ENCODE measurements at places on chromosomes 13 and 19.
A peak's percentile ranks its signal among the peaks of the same experiment; 100 is the strongest.

- peak; percentile 75 for DNase-seq
Observed at GRCh38 chr13:110455941-110456340, 105.6 kb downstream of the RAB20 start.

DNA sequence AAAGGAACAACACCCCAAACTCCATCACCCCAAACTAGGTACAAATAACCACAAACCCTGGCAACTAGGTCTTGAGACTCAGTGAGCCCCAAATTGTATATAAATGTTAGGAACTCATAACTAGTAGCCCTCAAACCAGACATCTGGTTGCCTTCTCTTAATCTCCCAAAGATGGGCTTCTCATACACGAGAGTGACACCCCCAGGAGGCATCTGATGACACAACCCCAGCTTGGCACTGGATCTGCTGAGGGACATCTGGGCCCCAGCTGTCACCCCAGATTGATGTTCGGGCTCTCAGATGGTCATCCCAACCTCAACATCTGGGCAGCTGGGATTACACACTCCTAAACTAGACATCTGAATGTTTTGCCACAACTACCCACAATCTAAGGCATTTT lies 14.8 kb downstream of the RABAC1 start:
- DNase-seq: no peak

DNA sequence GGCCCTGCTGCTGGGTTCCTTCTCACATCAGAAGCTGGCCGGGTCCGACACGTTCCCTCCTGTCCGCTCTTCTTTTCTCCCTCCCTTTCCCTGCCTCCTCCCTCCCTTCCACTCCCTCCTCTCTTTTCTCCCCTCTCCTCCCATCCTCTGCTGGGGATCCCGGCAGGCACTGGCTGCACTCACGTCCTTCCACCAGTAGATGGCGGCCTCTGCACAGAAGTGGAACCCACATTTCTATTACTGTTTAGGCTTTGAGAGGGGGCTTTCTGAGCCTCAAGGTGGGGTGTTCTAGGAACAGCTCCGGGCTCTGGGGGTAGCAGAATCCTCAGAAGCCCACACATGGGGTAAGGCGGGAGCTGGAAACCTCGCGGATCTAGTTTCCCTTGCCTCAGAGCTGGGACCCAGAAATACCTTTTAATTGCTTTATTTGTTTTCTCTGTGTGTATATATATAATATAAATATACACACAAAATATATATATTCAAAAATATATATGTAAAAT lies 294.2 kb downstream of the ZNF536 start:
- DNase-seq: peak; percentile 47

DNA sequence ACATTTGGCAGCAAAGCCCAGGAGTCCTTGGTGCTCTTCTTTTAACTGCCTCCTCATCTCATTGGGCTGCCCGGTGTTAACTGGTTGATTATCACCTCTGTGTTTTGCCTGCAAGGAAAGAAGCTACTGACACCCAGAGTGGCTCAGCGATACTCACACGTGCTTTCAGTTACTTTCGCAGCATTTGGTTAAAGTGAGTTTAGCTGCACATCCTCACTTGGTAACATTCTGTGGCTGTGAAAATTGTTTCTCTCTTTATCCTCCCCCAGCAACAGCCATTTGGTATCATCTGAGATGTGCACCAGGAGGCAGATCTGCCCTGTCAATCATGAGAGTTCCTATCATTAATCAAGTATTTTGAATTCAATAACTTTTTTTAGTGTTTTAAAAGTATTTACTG lies 44.6 kb upstream of the GPR183 start:
- no peak for DNase-seq

- DNase-seq: no peak
Observed at GRCh38 chr13:46101484-46102254, 3.2 kb downstream of the CPB2 start.

DNA sequence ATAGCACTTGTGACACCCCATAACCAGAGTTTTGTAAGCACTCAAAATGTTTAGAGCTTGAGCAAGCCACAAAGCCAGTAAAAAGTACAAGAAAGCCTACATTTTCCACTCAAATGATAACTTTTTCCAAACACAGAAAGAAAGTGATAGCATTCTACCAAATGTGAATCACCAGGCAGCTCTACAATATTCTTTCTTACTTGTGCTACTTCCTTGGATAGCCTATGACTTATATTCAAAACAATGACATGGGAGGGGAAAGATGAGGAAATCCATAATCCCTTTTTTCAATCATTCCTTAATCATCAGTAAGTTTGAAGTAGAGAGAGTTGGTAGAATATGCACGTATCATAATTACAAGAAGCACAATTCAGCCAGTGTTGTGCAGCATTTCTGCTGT lies 650.8 kb upstream of the PCDH9 start:
- DNase-seq: peak; percentile 67

DNA sequence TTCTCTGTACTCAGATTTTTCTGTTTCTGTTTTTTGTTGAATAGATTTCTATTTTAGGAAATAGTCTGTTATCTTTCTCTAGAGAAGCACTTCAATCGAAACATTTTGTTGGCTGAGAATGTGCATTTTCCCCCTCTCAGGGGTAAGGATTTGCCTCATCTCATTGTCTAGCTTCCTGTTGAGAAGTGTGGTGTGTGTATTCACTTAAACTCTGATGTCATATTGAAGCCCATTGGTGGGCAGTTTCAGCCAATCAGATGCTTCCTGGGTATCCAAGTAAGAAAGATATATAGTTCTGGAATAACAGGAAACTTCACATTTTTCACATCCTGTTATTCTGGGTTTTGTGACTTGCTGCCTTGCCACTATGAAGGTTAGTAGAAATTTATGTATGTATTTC lies 87.6 kb downstream of the ARHGEF7 start:
- DNase-seq: peak; percentile 77

GRCh38 chr19:53294786-53295441 lies 27.4 kb upstream of the VN1R4 start:
- DNase-seq: no peak

- DNase-seq: no peak
Observed at GRCh38 chr19:19280561-19280960, 7.5 kb upstream of the TM6SF2 start.

- no peak for DNase-seq
Observed at GRCh38 chr19:3836887-3837286, 32.0 kb downstream of the ZFR2 start.

- no peak for DNase-seq
Observed at GRCh38 chr13:32025730-32026129, 5.8 kb upstream of the FRY start.

- DNase-seq: peak; percentile 86
Observed at GRCh38 chr19:13155472-13156359, 5.5 kb downstream of the IER2 start.

- no peak for DNase-seq
Observed at GRCh38 chr13:111915104-111915551, 151.8 kb upstream of the SOX1 start.

- peak; percentile 39 for DNase-seq
Observed at GRCh38 chr19:53157626-53158025, 1.2 kb downstream of the ZNF347 start.

DNA sequence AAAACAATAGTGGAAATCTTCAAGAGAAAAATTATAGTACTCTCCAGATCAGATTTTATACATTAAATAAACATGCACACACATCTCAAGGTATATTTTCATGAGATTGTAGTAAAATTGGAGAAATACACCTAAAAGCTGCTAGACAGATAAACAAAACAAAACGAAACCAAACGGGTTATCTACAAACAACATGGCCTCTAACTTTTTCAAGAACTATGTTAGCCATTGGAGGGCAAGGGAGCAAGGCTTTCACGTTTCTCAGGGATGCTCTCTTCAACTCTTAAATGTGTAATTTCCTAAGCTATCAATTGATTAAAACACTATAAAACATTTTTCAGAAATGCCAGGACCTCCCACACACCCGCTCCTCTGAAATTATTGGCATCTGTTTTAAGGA lies 1262.4 kb upstream of the PCDH20 start:
- peak; percentile 51 for DNase-seq

GRCh38 chr13:27112006-27112405 lies 59.6 kb downstream of the USP12 start:
- no peak for DNase-seq

DNA sequence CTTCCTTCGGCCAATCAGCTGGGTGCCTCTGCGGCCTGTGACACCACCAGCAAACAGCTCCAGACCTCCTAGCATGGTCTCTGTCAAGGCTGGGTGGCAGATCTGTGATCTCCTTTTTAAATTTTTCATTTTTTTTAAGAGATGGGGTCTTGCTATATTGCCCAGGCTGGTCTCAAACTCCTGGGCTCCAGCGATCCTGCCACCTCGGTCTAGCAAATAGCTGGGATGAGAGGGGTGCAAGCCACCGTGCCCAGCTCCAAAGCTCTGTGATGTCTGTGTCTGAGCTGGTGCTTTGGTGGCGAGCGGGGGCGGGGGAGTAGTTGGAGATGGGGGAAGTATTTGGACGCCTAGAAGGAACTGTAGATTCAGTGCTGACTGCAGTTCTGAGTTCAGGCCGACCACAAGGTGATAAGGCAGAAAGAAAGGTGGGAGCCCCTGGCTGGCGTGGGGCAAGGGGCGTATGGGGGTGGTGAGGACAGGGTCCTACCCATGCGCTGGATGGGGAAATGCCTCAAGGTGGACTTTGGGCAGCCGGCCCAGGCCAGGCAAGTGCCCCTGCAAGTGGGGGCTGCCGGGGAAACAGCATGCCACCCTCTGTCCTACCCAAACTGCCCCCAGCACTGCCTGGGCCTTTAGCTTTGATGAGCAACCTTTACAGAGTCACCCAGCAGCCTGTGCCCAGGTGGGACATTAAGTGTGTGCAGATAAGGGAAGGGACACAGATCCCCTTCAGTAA lies 5.5 kb downstream of the DPP9 start:
- DNase-seq: no peak

- DNase-seq: no peak
Observed at GRCh38 chr13:23820530-23820929, 68.7 kb downstream of the MIPEP start.

DNA sequence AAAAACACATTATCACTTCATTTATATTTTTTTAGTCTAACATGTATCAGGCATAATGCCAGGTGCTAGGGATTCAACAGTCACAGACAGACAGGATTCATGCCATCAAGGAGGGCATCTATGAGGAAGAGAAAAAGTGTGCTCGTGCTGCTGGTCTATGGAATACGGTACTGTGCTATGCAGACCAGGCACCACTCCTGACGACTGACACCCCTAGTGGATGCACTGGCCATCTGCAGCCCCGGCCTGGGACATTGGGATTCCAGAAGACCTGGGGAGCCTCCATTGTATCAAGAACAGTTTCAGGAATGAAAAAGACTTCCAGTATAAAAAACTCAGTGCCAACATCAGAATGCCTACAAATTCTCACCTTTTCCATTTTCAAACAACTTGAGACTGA lies 94.0 kb downstream of the KLF12 start:
- DNase-seq: peak; percentile 49

DNA sequence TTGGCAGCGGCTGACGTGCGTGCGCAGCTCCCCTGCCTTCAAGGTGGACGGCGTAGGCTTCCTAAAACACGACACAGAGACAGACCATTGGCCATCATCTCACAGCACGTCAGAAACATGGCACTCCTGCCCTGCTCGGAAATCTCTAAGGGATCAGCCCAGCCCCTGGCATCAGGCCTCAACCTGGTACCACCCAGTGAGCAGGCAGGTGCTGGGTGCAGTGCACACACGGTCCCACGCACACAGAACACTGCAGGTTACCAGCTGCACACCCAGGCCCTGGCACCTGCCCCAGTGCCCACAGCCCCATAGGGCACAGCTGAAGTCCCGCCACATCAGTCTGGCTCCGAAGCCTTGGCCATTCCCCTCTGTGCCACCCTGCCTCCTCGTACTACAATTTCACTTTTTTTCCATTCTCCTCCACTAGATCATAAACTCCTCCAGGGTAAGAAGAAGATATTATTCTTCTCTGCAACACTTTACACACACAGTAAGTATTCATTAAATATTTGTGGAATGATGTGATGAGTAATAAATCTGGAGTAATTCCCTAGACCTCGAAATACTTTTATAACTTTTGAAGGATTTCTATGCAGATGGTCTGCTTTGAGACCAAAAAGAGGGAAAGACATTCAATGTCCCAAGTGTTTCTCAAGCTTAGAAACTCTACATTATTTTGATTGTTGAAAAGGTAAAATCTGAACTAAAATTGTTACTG lies 156.4 kb downstream of the COL4A1 start:
- peak; percentile 49 for DNase-seq

- DNase-seq: no peak
Observed at GRCh38 chr13:98677398-98677797, 75.1 kb downstream of the SLC15A1 start.

GRCh38 chr19:51689751-51690453 lies 3.2 kb upstream of the SPACA6 start:
- peak; percentile 43 for DNase-seq

DNA sequence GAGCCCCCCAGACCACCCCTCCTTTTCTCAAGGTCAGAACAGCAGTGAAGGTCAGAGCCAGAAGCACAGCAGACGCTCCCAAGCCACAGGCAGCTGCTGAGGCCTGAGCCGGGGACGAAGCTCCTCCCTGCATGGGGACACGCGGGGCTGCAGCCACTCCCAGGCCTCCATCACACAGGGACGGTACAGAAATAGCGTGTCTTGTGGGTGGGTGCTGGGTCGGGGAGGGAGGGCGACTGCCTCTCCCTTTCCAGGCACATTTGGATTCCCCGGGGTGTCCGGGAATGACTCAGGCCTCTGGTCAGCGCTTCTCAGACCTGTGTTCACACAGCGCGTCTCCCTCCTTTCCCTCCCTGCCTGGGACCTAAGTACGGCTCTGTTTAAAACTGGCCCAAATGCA lies 33.2 kb downstream of the RASA3 start:
- peak; percentile 93 for DNase-seq

DNA sequence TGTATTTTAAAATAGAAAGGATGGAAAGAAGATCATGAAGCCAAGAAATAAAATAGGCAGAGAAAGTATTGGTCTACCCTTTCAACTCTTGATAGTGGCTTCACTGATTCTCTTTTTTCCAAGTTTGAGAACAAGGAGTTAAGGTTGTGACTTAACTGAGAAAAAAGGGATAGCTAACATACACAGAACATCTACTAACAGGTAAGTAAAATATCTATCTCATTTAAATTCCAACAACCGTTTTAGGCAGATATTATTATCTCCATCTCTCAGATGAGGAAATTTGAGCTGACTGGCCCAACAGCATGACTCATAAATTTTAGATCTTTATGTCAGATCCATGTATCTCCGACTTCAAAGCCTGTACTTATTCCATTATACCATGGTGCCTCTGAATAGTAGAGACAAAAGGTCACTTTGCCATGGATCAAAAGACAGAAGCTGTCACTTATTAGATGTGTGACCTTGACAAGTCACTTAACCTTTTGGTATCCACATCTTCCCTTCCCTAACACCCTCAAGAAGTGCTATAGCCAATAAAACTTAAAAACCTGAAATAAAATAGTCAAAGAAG lies 152.1 kb downstream of the DACH1 start:
- DNase-seq: no peak

DNA sequence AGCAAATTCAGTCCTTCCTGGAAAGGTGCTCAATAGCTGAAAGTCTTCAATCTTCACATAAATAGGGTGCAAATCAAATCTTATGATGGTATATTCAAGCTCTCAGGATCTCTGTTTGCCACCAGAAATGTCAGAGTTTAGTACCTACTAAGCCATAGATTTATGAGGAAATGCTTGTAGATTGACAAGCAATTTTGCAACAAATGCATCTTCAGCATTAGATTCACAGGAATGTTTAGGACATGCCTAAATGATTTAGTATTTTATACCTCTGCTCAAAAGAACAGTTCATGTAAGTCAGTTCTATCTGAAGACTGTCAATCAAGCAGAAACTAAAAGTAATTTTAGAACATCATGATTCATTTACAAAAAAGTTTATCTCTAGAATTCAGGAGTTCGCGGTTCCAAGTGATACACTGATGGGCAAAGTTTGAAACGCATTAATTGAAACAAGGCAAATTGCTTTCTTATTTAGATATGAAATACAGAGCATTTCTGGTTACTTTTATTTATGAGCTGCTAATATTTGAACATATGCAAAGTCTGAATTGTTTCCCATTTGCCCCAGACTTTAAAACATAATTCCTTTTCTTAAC lies 65.7 kb downstream of the DACH1 start:
- DNase-seq: no peak

All from ELR (cell line).